ENCODE measurements at places on chromosomes 12 and 14.

GRCh38 chr12:102433304-102433703, 47.1 kb downstream of the IGF1 start:
- DNase-seq = no peak

GRCh38 chr12:5588591-5588990, 156.7 kb downstream of the NTF3 start:
- no peak for DNase-seq

DNA sequence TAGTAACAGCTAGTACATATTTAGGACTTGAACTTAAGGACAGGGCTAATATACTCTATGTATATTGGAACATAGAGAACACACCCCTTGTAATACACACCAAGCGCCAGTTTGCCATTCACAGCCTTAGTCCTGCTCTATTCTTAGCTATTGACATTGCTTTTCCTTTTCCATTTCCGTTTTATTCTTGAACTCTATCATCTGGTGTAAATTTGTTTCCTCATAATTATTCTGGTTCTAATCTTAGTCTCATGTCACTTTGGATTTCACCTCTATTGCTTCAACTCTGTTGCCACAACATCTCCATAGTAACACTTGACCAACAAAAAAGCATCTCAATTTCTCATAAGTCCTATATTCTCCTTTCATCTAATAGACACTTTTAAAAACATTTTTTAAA, 225.7 kb downstream of the PHLDA1 start:
- no peak for DNase-seq

DNA sequence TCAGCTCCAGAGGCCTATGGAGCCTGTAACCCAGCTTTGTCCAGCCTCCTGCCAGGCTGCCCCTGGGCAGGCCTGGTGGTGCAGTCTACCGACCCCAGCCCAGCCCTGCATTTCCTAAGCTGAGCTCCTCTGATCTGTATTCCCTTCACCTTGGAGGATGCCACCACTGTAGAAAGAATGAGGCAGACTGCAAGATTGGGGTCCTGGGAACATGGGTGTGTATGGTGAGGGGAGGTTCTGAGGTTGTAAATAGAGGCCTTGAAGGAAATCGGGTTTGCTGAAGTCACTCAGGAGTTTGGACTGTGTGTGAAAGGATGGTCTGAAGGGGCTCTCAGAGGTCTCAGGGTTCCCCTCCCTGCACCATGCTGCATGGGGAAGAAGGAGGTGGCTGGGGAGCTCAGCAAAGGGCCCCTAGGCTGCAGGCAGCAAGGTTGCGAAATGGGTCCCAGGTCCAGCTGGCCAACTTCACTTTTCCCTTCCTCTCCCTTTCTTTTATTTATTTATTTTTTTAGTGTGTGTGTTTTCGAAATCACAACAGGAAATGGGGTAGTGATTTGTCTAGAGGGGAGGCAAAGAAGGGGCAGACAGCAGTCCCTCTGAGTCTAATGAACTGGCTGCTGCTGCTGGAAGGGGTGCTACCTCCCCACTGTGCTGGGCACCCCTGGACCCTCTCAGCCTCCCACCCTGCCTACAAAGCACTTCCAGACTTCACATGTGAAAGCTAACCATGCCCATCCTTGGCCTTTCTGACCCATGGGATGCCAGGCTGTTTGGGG, 1.2 kb upstream of the LRP1-AS start:
- no peak for DNase-seq

GRCh38 chr12:95184121-95184520, 33.1 kb downstream of the FGD6 start:
- no peak for DNase-seq

GRCh38 chr12:52264435-52264825, 10.0 kb upstream of the KRT86 start:
- DNase-seq = no peak

- no peak for DNase-seq
These were observed 219.3 kb upstream of the NOS1 start for GRCh38 chr12:117580718-117581062.

DNA sequence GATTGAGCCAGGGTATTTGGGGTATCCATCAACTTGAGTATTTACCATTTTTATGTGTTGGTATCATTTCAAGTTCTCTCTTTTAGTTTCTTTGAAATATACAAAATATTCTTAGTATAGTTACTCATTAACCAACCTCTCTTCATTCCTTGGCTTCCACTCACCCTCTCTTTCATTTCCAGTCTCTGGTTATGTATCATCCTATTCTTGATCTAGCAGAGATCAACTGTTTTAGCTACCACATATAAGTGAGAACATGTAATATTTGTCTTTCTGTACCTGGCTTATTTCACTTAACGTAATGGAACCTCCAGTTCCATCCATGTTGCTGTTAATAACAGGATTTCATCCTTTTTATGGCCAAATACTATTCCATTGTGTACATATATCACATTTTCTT, 86.9 kb downstream of the DACT1 start:
- no peak for DNase-seq

- no peak for DNase-seq
These were observed 51.6 kb upstream of the PMCH start for GRCh38 chr12:102249079-102249841.

DNA sequence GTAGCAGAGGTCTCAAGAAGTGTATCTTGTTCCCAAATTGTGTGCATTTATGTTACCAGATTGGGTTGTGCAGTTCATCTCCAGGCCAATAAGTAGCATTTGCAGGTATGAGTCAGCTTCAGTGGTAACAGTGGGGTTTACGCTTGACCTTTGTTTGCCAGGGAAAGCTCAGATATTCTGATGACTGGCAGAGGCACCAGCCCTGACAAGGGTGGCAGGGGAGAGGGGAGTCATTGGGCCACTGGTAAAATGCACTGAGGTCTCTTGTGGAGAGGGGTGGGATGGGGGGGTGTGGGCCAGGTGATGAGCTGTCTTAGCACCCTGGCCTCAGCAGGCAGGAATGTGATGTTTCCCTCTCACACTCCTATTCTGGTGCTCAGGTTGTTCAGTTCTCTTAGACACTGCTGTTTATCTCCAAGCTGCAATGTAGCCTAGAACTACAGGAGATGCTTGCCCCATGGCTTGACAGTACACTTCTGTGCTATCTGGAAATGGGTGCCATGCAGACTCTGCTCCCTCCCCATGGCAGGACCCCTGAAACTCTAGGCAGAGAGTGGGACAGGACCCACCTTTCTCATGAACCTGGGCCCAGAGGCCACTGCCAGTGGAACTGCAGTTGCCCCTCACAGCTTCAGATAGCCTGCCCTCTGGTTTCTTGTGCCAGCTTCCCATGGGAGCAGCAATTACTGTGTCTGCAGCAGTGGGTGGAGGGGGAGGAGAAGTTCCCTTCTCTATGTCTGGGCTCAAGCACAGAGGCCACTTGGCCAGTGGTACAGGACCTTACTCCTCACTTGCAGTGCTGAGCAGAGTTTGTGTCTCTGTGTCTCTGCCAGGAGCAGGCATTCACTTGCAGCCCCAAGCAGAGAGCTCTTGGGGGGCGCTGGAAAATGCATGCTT, 31.9 kb downstream of the USP15 start:
- no peak for DNase-seq

DNA sequence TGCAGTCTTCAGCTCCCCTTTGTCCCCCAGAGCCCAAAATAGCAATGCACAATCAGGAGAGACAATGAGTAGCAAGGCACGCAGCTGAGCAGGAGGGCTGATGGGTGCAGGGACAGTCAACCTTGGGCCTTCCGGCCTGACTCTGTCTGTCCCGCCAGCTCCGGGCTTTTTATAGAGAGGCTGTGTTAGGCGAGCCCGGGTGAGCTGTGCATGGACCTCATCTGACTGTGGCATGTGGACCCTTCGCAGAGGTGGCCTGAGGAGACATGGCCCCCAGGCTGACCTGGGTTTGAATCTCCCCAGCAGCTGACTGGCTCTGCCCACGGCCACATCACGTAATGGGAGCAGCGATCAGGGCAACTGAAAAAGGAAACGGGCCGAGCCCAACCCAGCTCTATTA, 177.9 kb downstream of the TSPAN9 start:
- DNase-seq = no peak

DNA sequence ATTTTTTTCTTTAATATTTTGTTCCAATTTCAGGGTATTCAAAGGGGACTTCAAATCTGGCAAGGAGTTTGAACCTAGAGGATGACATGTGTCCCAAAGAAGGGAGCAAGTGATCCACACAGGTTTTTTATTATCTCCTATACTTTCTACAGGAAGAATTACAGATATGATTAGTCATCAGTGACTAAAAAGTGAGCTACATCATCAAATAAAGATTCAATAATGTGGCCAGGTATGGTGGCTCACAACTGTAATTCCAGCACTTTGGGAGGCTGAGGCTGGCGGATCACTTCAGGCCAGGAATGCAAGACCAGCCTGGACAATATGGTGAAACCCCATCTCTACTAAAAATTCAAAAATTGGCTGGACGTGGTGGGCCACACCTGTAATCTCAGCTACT, 24.2 kb downstream of the GLT8D2 start:
- DNase-seq = no peak

- no peak for DNase-seq
These were observed 193.0 kb downstream of the C12orf50 start for GRCh38 chr12:87836190-87836589.

GRCh38 chr12:6778574-6779550, 6.5 kb downstream of the LAG3 start:
- DNase-seq = peak; percentile 89

GRCh38 chr12:121132601-121133481, at the start of gene P2RX7:
Gene P2RX7 (plus strand): TSS chr12:121132876. CDS start chr12:121132971, 95 bp downstream.
- peak; percentile 20 for DNase-seq

GRCh38 chr14:104803912-104804410, 3.1 kb downstream of the ZBTB42 start:
- DNase-seq = no peak
